ENCODE measurements at places on chromosomes 1 and 21. TPM values are rescaled to one million over a fixed set of nuclear protein-coding genes. Genes with fewer than 3 reads are reported as not detected.

Gene ACTA1
- not detected for total RNA-seq

DNA sequence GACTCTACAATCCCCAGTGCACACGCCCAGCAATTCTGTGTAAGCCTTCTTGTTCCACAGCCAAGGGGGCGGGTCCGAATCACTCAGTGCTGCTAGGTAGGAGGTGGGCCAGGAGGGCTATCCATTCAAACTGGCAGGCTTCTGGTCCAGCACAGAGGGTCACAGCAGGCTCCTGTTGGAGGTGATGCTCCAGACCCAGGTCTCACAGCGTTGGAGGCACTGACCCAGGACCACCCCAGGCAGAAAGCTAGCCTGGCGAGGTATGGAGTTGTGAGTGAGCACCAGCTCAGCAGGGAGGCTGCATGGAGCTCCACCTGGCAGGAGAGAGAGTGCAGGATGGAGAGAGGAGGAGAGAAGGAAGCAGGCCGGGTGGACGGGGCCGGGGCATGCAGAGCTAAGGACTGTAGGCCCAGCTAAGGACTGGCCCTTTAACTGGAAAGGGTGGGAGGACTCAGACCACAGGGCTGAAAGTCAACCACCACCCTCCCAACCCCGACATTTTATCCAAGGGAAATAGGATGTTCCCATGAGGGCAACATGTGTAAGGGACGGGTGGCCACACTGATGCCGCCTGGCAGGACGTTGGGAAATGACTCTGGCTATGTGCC, 38.7 kb downstream of the GPR161 start:
- DNase-seq: no peak

- no peak for DNase-seq
Observed at GRCh38 chr1:25806418-25806817, 6.4 kb downstream of the SELENON start.

Gene HMCN1
- total RNA-seq: 45.4 TPM

All from upper lobe of right lung (tissue), 1 donor.